Stimulated activated CD4-positive, alpha-beta T cell treated with anti-CD3 and anti-CD28 coated beads, TNF-alpha, amount 100 ng/mL, for 4 hours (primary cell): ENCODE measurements at places on chromosomes 3 and 15.

DNA sequence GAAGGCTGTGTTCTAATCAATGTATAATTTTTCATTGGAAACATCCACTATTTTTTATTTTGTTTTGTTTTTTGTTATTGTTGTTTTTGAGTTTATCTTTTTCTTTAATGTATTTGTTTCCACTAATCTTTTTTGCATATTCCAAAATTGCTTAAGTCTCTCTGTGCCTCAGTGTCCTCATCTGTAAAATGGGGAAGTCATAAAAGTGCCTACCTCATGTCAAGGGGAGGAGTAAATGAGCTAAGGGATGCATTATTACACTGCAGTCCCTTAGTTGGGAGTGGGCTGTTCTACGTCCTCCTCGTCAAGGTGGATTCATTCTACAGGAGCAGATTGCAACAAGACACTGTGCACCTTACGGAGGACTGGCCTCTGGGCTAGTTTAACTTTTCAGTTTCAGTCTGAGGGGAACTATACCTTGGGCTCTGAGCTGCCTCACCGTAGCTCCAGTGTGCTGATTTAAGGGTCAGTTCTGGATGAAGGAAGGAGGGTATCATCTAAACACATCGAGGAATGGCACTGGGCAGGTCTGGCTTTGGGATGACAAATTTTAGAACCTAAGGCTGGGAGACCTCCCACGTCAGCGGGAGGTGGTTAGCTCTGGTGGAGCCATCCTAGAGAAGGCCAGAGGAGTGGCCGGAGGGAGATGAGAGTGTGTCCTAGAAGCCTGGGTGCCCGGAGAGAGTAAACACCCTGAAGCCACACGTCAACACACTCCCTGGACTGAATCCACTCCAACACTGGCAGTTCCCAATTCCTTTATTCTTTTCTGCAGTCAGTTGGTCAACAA lies 5.1 kb upstream of the SRP14 start:
- DNase-seq = no peak

- DNase-seq = no peak
These were observed 13.3 kb upstream of the THUMPD3 start for GRCh38 chr3:9349321-9350117.

DNA sequence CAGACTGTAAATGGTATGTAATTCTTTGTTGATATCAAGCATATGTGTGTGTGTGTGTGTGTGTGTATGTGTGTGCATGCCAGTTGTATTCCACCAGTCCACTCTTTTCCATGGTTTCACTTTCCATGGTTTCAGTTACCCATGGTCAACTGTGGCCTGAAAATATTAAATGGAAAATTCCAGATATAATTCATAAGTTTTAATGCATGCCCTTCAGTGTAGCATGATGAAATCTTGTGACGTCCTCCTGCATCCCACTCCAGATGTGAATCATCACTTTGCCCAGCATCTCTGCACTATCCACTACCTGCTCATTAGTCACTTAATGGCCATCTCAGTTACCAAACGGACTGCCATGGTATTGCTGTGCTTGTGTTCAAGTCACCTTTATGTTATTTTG lies 215.9 kb downstream of the GBE1 start:
- DNase-seq = no peak

GRCh38 chr15:95839367-95839782 lies 491.1 kb upstream of the NR2F2 start:
- no peak for DNase-seq

DNA sequence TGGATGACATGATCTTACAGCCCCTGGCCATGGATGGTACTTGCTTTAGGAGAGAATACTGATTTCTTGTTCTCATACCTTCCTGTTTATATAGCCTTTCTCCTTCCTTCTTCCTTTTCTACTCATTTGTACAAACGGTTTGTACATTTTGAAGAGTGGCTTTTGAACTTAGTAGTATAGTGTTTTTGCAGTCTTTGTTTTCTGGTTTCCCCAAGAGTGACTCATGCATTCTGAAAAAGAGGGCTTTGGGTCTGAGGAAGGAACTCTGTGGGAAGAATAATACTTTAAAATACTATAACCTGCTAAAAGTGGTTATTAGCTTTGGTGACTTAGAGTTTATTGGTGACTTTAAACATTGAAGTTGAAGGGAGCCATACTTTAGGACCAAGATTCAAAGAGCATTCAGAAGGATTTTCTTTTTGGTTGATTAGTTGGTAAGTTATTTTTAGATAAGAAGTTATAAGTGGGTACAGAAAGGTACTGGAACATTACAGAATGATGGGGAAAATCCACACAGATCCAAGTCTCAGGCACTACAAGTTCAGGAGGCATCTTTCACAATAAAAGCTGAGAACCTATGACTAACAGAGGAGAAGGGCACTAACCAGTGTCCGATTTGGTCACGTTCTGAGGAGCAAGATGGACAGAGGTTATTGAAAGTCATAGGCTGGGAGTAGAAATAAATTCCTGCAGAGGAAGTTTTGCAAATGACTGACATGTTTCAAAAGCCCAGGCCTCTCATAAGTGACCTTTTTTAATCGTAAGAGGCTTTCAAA lies 369.6 kb upstream of the AZI2 start:
- DNase-seq = no peak

- no peak for DNase-seq
These were observed 57.2 kb downstream of the PLD1 start for GRCh38 chr3:171753025-171753472.

DNA sequence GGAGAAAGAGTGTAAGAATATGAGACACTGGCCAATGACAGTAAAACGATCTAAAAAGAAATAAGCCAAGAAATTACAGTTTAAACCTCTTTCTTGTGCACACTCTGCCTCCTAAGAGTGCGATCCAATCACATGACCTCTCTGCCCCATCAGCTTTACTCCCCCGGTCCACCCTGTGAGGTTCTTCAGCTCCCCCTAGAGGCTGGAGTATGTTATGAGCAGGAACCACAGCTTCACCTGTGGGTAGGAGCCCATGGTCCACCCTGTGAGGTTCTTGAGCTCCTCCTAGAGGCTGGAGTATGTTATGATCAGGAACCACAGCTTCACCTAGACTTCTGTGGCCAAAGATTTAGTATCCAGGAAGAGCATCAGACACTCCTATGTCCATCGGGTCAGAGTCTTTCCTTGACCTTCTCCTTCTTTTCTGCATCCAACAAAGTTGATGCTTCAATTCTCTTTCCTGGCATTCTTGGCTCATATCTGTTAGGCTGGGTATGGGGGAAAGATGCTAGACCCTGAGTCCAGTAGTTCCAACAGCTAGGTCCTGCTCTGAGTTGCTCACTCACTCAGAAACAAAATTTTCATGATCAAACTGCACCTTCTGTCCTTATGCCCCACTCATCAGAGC lies 164.0 kb downstream of the MINAR1 start:
- DNase-seq = peak; percentile 6

DNA sequence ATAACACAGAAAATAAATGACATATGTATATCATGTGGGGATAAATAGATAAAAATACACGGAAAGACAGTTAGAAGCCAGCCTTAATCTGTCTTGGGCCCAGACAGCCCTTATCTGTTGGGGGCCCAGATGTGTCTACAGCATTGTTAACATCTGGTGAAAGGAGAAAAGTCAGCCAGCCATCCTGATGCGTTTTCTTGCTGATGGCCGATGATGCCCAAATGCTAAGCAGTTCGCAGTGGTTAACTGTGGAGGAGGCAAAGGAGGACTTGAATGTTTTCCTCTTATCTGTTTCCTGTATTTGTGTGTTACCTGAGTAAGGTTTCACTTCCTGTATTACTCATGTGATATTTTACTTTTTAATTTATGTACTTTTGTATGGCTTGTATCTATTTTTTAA lies 46.2 kb downstream of the NOX5 start:
- DNase-seq = no peak
